ENCODE measurements at places on chromosomes 6 and 20. TPM values are rescaled to one million over a fixed set of nuclear protein-coding genes. Genes with fewer than 3 reads are reported as not detected.
A peak's percentile ranks its signal among the peaks of the same experiment; 100 is the strongest.

The OPRM1 gene
- total RNA-seq = not detected

DNA sequence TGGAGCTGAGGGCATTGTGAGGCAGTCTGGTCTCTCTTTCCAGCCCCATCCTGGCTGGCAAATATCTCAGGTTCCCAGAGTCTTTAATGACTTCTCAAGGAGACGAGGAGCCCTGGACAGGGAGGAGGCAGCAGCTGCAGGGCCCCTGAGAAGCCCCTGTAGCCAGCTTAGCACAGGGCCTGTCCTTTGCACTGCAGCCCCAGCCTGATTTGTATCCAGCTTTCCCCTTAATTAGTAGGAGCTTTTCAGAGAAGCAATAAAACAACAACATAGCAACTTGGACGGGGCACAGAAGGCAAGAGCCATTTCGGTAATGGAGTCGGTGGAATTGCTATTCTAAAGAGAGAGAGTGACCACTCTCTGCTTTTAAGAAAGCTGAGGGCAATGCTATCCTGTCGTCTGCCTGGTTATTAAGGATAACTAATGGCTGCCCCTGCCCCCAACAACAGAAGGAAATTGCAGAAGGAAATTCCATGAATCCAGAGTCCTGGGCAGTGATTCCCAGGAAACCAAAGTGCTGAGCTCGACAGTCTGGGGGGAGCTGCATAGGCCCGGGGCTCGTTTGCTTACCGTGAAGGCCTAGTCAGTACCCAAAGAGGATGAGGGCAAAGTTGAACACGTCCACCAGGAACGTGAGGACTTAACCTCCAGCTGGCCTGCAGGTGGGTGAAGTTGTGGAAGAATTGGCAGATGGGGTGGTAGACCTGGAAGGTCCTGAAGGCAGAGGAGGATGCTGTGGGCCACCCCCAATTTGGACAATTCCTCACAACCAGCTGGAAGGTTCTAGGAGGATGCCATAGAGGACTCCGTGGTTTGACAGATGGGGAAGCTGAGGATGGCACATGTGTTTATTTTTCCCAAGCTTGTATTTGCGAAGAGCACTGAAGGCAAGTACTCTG lies 50.3 kb downstream of the NPEPL1 start:
- no peak for DNase-seq

- DNase-seq = peak; percentile 71
These were observed 48.6 kb downstream of the SLC2A10 start for GRCh38 chr20:46757754-46758678.

DNA sequence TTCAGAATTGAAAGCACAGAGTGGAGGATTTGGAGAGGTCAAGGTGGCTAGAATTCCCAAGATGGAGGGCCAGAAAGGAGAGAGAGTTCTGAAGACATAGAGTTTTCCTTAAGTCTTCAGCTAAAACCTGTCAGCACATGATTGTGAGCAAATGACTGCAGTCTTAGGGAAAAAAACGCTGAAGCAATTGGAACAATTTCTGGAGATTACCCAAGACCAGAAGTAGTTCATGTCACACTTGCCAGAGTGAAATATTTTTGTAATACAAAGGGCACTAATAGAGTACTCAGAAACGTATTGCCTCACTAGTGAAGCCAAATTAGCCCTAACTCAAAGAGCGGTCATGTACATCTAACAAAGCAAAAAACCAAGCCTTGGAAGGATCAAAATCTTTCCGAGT lies 541.3 kb upstream of the MARCKS start:
- no peak for DNase-seq

- DNase-seq = no peak
These were observed 10.0 kb upstream of the PACSIN1 start for GRCh38 chr6:34455831-34456230.

- no peak for DNase-seq
These were observed 166.5 kb downstream of the VEGFA start for GRCh38 chr6:43936476-43936875.
